ENCODE measurements at places on chromosomes 7 and 10.

- no peak for DNase-seq
These were observed 168.9 kb upstream of the PHF14 start for GRCh38 chr7:10804770-10805169.

DNA sequence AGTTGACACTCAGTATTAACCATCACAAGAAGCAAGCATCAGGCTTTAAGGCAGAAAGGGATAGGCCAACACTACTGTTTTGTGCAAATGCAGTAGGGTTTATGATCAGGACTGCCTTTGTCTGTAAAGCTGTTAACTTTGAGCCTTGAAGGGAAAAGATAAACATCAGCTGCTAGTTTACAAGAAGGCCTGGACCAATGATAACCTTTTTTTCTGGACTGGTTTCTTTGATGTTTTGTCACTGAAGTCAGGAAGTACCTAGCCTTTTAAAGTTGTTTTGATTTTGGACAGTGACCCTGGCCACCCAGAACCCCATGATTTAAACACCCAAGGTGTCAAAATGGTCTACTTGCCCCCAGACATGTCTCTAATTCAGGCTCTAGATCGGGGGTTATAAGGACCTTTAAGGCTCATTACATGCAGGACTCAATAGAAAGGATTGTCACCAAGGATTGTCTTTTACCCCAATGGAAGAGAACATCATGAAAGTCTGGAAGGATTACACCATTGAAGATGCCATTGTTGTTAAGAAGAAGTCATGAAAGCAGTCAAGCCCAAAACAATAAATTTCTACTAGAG, 50.1 kb downstream of the CROT start:
- no peak for DNase-seq

- DNase-seq: no peak
These were observed 61.2 kb downstream of the NEURL1 start for GRCh38 chr10:103554488-103555324.

DNA sequence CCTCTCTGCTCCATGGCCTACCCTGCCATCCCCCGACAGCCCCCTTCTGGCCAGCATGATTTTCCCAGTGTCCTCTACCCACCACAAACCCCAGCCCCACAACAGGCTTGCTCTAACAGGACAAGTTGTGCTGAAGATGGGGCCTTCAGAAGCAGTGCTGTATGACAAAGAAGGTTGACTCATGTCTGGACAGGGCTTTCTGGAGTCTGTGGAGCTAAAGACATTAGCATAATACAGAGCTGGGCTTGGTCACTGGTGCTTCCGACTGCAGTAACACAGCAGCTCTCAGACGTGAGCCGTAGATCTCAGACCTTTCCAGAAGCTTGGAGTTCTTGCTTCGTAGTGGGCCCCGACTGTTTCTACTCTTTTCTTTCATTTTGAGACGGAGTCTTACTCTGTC, 100.5 kb downstream of the GTF2IRD1 start:
- DNase-seq: no peak

DNA sequence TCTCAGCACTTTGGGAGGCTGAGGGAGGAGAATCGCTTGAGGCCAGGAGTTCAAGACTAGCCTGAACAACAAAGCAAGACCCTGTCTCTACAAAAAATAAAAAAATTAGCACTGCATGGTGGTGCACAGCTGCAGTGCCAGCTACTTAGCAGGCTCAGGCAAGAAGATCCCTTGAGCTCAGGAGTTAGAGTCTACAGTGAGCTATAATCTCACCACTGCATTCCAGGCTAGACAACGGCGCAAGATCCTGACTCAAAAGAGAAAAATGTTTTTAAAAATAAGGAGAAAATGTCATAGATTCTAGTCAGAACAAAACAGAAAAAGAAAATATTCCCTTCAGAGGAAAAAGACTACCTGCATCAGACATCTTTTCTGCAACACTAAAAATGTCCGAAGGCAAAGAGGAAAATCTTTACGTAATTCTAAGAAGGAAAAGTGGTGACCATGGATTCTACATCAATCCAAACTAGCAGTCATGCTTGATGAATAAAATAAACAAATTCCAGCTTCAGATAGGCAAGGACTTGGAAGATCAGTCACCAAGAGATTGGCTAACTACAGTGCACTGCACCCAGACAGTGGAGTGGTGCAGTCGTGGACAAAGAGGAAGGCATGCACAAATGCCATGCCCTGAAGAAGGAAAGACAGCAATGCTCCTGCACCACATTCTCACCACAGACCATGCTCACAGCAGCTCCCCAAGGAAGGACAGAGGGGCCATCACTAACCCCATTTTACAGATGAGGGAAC, 54.3 kb downstream of the ERCC6 start:
- no peak for DNase-seq

DNA sequence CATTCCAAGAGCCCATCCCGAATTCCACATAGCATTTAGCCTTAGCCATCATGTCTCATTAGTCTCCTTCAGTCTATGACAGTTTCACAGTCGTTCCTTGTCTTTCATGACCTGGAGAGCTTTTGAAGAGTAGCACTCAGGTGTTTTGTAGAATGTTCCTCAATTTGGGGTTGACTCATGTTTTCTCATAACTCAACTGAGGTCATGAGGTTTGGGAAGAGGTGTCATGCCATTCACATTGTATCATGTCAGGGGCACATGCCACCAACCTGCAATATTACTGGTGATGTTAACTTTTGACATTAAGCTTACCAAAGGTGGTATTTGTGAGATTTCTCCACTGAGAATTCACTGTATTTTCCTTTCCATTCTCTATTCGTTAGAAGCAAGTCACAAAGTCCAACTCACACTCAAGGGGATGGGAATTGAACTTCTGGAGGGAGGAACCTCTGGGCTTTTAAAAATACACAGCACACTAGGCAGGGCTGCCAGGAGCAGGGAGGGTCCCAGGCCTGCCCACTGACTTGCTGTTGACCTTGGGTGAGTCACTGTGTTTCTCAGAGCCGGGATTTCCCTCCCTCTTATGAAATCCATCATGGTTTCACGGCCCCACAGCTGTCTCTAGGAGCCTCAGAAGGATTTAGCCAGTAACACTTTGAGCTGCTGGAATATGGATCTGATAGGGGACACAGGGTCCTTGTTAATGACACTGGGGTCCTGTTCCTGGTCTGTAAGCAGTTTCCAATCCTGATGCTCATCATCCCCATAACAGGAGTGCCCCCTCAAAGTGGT, 74.4 kb upstream of the TCF7L2 start:
- DNase-seq: no peak

DNA sequence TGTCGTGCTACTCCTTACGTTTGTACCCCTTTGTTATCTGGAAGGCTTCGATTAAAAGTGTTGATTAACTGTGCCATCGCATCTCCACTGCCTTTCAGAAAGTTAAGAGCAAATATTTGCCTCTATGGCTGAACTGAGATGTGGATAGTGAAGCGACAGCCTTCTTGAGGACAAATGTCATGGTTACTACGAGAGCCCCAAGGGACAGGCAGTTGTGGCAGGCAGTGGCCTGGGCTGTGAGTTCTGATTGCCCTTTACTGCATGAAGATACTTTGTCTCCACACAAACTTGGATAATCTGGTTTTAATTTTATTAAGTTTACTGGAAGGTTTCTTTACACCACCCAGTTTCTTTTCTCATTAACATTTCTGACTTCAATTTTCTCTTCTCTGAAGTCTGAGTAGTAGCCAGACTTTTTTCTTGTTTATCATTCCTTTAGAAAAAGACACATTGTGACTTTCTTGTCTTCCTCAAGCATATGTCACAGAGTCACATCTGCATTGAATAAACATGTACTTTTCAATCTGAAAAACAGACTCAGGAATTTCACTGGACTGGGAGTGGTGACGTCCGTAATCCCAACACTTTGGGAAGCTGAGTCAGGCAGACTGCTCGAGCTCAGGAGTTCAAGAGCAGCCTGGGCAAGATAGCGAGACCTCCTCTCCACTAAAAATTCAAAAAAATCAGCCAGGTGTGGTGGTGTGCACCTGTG, 1.5 kb downstream of the TAS2R41 start:
- DNase-seq: no peak

GRCh38 chr10:373526-374309, 238.5 kb downstream of the ZMYND11 start:
- no peak for DNase-seq

GRCh38 chr7:41994746-41995110, 242.3 kb downstream of the GLI3 start:
- no peak for DNase-seq

DNA sequence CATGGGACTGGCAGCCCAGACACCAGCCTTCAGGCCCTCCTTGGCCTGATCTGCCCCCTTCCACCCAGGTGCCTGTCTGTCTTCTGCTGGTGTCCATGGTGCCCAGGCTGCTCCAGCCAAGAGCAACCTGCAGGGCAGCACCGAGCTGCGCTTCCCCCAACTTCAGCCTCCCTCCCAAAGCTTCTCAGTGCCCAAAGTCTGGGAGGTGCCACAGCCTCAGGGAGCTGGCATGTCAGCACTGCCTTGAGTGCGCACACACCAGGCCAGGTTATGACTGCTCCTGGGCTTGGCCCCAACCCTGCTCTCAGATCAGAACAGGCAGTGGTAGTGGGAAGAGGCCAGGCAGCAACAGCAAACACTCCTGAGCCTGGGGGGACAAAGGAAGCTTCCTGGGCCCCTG, 304.6 kb upstream of the NRG3 start:
- DNase-seq: no peak

- DNase-seq: no peak
These were observed 145.5 kb downstream of the TCF7L2 start for GRCh38 chr10:113095419-113096127.

- DNase-seq: no peak
These were observed 384.4 kb downstream of the TCERG1L start for GRCh38 chr10:130927157-130927556.

DNA sequence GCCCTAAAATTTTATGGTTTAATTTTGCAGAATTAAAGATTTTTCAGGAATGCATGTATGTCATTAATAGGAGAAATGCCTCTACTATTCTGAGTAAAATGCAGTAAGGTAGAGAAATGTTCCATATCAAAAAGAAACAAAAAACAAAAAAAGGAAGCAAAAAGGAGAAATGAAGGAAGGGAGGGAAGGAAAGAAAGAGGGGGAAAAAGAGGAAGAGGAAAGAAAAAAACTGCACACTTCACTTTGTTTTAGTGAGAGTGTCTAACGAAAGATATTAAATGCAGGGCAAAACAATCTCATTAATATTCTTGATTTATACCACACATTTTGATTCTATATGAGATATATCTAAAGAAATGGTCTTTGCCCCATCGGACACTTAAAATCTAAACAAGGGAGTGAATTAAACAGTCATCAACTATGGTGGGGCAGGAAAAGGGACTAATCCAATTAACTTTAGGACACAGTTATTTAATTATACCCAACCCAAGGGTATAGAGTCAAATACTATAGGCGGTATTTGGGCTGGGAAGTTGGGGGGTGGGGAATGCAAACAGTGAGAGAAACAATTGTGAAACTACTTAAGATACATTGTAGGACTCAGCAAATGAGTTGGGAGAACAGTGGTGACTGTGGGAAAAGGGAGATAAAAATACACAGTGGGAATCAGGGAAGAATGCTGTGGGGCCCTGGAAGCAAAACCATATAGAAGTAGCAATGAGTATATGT, 27.0 kb downstream of the IMMP2L start:
- DNase-seq: no peak

DNA sequence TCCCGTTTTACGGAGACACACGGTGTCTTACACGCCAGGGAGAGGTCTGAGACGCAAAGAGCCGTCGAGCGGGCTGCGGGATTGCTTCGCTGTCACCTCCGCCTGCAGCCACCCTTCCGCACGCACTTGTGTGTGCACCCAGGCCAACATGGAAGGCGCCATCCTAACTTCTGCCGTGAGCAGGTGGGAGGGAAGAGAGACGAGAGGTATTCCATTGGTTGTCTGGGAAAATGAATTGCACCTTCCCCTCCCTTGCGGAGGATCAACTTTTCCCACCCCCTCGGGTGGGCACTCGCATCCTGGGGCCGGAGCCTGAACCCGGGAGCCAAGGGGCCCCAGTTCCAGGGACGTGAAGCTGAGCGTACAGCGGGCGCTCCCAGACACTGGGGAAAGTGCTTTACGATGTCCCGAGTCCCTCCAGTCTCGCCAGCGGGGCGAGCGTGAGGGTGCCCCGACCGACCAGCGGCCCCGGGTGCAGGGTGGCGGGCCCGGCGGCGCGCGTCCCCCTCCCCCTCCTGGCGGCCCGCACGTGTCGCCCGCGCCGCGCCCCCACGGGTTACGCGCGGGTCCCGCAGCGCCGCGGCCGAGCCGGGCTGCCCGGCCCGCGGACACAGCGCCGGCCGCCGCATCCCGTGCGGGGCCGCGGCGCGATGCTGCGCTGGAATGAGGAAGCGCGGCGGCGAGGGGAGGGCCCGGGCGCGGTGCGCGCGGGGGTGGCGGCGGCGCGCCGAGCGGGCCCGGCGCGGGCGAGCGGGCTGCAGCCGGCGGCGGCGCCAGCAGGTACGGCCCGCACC, 984 bp upstream of the IKZF1 start:
- no peak for DNase-seq

- no peak for DNase-seq
These were observed 45.2 kb downstream of the PNLIPRP3 start for GRCh38 chr10:116472891-116473290.

- DNase-seq: no peak
These were observed at the start of gene CARD11 for GRCh38 chr7:3043544-3044371. Gene CARD11, minus strand, starts transcription at chr7:3043867. Its CDS starts 85,361 bp downstream, at chr7:2958506.

GRCh38 chr7:17239683-17240521, 58.5 kb upstream of the AHR start:
- DNase-seq: no peak

GRCh38 chr7:14754631-14755030, 147.9 kb downstream of the DGKB start:
- DNase-seq: no peak

- DNase-seq: no peak
These were observed 37.9 kb upstream of the DNAJB12 start for GRCh38 chr10:72392571-72392970.

- no peak for DNase-seq
These were observed 1.5 kb upstream of the GRID1 start for GRCh38 chr10:86368046-86368445.

- no peak for DNase-seq
These were observed 26.8 kb downstream of the PRPF18 start for GRCh38 chr10:13613519-13613918.

- no peak for DNase-seq
These were observed 182.1 kb upstream of the CDC14C start for GRCh38 chr7:48742079-48742798.

DNA sequence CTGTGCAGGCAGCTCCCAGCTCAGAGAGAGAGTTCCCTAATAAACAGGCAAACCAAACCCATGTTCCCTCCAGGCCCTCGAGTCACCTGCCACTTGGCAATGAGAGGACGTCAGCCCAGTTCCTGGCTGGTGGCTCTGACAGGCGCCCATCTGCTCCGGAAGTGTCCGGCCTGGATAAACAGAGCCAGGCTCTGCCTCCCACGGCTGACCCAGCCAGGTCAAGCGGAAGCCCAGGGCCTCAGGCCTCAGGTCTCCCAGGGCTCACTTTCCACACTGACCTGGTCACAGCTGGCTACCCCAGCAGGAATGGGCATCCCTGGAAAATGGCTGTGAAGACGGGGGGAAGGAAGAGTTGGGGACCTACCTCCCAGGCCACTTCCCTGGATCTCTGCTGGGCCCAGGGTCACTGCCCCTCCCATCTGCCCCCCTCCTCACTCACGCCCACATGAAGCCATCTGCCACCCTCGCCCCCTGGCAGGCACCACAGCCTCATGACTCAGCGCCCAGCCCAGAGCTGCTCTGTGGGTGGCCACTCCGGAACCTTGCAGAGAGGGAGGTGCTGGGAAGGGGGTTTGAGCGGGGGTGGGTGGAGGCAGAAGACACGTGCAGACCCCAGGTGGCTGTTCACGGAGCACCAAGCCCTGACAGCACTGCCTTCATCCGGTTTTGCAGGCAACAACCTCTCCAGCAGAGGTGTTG, 37.4 kb upstream of the DUSP5 start:
- peak; percentile 19 for DNase-seq

- DNase-seq: no peak
These were observed 13.6 kb downstream of the WBP1L start for GRCh38 chr10:102757323-102757722.

GRCh38 chr10:43616697-43617370, 10.6 kb downstream of the ZNF485 start:
- no peak for DNase-seq

Measured in stimulated activated CD8-positive, alpha-beta memory T cell treated with anti-CD3 and anti-CD28 coated beads, Interleukin-15, amount 100 ng/mL, for 48 hours (primary cell).